ENCODE measurements at places on chromosomes 16 and 17.
A peak's percentile ranks its signal among the peaks of the same experiment; 100 is the strongest.

DNA sequence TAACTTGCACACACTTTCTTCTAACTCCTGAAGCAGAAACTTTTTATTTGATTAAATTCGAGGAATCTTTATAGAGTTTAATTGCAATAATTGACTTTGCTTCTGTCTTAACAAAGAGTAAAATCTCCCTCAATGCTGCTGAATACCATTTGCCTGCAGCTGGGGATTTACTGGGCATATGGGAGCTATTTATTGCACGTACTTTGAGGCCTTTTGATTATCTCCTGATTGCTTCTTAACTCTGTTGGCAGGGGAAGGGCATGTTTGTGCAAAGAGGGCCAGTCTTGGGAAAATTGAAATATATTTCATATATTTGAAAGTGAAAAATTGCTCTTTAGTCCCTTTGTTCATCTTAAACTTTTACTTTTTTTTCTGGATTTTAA is 156.8 kb upstream of the CHMP6 start:
- DNase-seq = no peak

DNA sequence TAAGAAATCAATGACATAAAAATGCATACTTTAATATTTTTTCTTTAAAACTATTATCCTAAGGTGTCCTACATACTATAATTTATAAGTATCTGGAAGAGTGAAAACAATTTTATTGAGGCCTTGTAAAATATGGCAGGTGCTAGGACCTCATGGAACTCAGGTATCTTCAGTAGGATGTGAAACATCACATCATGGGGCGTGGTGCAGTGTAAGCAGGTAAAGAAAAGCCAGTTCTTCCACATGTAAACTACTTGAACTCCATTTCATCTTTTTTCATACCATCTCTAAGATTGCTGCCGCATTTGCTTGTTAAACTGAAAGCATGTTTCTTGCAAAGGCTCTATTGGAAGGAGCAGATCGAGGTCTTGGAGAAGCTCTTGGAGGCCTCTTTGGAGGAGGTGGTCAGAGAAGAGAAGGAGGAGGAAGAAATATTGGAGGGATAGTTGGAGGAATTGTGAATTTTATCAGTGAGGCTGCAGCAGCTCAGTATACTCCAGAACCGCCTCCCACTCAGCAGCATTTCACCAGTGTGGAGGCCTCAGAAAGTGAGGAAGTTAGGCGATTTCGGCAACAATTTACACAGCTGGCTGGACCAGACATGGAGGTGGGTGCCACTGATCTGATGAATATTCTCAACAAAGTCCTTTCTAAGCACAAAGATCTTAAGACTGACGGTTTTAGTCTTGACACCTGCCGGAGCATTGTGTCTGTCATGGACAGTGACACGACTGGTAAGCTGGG is at the start of gene CAPNS2:
Gene CAPNS2 (plus strand): TSS at position 253 of the 744 bp plus-strand sequence. CDS start 73 bp downstream, at position 326.
- no peak for DNase-seq

DNA sequence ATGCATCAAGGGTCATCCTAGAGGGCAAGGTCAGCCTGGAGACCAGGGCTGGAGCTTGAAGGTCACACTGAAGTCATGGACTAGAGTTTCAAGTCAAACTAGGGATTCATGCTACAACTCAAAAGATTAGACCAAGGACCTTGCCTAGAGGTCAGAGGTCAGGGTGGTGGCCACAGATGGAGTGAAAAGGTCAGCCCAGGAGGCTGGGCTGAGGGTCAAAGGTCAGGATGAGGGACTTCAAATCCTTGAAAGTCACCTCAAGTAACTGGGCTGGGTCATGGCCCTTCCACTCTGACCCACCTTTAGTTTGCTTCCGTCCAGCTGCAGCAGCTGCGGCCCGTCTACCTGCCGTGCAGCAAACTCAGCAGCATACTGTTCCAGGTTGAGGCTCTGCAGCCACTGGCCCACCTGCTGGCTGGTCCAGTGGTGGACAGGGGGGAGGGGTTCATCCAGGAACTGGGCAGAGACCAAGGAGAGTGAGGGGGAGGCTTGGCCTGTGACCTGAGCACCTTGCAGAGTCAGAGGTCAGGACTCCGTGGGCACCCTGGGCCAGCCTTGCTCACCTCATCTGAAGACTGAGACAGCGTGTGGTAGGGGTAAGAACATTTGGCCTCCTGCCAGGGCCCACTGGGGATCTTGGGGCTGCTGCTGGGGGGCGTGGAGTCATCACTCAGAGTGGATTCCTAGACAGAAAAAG is 16.2 kb downstream of the SAMD14 start:
- DNase-seq = no peak

DNA sequence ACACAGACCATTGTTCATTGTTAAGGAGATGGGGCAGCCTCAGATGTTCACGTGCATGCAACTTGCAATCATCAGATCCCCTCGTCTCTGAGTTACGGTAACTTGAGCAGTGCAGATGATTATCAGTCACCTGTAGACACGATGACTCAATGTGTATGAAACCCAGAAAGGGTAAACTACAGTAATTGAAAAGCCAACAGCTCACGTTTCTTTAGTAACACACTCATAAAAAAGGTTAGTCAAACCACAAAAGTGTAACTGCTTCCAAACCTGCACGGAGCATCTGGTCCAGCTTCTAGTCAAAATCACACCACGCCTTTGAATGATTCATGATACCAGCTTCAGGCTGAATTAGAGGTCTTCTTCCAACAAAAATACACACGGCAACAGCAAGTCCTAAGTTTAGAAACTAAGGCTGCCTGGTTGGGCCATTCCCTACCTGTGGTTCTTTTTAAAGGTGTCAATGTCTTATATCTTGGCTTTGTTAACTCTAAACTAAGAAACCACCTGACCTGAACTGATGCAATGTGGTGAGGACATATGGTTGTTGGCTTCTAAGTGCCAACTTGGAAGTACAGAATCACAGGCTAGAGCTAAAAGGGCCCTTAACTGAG is 32.3 kb downstream of the GRB7 start:
- DNase-seq = no peak

GRCh38 chr16:83826146-83826913 is 18.6 kb downstream of the HSBP1 start:
- peak; percentile 57 for DNase-seq

DNA sequence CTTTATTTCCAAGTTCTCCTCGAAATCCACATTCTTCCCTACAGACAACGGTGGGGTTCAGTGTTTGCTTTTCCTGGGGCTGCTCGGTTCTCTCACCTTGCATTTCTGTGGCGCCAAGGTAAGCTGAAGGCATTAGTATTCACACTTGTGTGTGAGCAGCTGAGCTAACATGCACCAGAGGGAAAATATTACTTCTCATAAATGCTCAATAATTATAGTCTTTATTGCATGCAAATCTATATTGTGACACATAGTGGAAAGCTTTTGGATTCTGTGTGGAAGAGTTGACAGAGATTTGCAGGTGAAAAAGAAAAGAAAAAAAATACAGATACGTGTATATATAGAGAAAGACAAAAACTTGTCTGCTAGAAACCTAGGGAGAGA is 411.8 kb downstream of the MAF start:
- no peak for DNase-seq

GRCh38 chr16:8519179-8519578 is 71.1 kb downstream of the TMEM114 start:
- DNase-seq = no peak

DNA sequence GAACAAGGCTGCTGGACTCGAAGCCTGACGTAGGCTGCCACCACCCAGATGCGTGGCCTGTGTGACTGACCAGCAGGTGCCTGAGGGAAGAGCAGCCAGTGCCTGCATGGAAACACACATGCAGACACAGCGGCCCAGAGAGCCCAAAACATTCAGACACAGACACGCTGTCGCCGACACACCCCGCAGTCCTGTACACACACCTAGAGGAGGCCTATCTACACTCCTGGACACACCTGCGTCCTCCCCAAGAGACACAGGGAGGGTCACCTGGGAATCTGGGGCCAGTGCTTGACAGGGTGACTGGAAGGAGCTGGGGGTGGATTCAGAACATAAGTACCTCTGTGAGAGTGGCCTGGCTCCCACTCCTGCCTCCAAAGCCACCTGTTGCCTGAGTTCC is 6.1 kb upstream of the TSPOAP1 start:
- DNase-seq = no peak

DNA sequence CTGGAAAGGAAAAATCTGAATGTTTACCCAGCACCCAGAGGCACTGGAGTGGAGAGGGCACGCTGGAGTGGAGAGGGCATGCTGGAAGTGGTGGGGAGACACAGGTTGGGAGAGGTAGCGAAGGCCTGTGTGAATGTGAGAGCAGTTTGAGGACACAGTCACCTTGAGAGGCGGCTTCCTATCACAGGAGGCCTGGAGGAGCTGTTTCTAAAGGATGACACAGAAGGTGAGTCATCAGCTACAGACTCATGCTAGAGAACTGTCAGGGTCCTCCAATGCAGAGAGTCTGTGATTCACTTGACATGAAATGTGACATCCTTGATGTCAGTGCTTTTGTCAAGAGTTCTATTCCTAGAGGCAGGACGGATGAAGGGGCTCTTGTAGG is 13.8 kb downstream of the CTRL start:
- DNase-seq = peak; percentile 63

DNA sequence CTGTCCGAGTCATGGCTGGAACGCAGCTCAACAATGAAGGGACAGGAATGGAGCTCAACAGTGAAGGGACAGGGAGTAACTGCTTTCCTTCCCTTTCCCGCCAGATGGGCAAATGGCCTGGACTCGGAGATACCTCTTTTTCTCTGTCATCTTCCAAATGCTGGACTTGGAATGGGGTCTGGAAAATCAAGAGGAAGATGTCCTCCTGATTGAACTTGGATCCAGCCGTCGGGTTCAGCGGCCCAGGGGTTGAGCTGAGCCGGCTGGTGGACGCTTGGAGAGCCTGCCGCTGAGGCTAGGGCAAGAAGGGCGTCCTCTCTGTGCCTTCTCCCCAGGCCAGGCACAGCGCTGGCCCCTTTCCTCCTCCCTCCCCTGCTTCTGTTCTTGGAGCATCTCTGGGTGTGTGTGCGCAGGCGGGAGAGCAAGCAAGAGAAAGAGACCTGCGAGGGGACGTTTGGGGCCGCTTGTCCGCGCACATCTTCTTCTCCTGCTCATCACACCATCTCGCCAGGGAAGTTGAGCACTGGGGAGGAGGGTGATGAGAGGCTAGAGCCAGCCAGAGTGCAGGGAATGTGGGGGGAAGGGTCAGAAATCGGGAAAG is 6.6 kb downstream of the NEUROD2 start:
- no peak for DNase-seq

- DNase-seq = no peak
Measured at GRCh38 chr17:31073411-31073810, 21.4 kb upstream of the NF1 start.

- DNase-seq = no peak
Measured at GRCh38 chr16:897701-898100, 73.1 kb downstream of the LMF1 start.

- no peak for DNase-seq
Measured at GRCh38 chr16:88878356-88878755, 11.9 kb upstream of the PABPN1L start.

DNA sequence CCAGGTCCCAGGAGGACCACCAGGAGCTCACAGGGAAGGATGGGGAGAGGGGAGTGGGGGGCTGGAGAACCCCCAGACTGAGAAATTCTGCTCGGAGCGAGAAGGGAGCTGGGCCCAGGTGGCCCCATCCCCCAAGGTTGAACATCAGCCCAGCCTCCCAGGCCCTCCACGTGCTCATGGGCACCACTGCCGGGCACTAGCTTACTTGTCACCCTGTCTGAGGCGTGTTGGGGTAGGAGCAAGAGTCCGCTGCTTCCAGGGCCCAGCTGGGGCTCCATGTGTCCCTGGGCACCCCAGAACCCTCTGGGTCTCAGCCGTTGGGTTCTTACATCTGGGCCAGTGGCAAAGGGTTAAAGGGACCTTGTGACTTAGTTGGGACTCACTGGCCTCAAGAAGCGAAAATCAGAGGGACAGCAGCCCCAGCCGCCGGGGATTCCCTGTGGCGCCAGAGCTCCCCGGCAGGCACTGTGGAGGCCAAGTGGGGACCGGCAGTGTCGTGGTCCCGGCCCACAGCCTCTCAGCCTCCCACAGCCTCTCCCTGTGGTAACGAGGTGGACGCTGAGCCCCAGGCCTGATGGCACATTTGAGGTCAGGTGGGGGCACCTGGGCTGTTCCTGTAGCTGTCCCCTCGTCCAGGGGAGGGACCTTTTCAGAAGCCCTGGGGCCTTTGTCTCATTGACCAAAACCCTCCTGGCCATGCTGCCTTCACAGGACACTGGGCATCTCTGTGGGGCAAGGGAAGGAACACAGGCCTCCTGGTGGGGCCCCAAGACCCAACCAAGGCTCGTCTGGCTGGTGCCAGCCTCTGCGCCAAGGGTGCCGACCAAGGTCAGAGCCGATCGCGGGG is 33.7 kb upstream of the CDH15 start:
- no peak for DNase-seq

GRCh38 chr17:76684756-76685155 is 26.0 kb downstream of the MXRA7 start:
- no peak for DNase-seq

GRCh38 chr17:41547921-41548843 is 20.1 kb upstream of the KRT19 start:
- DNase-seq = peak; percentile 85

DNA sequence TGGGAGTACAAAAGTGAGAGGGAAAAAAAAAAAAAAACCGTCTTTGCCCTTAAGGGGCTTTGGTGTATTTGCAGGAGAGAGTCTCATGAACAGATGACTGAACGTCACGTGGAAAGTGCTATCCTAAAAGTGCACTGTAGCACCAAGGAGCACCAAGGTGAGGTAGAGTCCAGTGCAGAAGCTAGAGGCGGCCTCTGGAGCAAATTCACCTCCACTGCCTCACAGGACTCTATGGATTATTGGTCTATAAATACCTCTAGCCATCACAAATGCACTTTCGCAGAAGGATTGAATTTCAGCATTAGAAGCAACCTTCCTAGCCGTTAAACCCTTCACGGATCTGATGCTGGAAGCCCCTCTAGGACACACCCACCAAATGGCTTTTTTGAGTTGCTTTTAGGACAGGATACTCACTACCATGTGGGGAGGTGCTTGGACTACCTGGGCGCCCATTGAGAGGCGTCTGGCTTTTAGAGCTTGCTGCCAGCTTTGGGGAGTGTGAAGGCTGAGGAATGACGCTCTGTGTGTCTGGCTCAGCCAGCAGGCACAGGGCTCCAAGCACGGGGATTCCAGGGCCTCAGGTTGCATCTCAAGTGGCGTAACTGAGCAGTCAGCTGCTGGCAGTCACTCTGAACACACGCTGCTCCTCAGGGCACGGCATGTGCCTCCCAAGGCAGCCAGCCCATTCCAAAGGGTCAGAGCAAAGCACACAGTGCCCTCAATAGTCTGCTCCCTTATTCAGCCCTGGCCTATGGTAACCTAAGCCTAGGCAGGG is 52.7 kb downstream of the CDRT4 start:
- no peak for DNase-seq

DNA sequence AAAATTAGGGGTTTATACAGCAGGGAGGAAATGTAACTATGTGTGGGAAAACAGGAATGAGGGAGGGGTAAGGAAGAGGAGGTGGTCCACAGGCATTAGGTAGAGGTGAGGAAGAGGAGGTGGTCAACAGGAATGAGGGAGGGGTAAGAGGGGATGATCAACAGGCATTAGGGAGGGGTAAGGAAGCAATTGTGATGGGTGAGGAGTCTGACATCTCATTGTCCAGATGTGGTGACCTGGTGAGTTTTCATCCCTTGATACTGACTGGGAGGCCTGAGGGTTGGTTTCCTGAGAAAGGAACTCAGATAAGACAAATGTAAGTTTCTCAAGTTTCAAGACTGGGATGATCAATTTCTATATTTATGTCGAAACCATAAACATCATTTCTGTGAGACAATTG is 206.2 kb upstream of the C16orf82 start:
- DNase-seq = no peak
